ENCODE measurements at places on chromosomes 1 and 21. TPM values are rescaled to one million over a fixed set of nuclear protein-coding genes. Genes with fewer than 3 reads are reported as not detected.

DMBX1 gene
- not detected for total RNA-seq

- no peaks in the 10 kb centered on the region for H3K27me3 ChIP-seq
- H3K4me3 ChIP-seq, result no peak overlapping the region
- H3K36me3 ChIP-seq, result no peaks in the 10 kb centered on the region
- H3K4me1 ChIP-seq, result peaks cover 15% of the 10 kb centered on the region
- DNase-seq, result no peak
Observed at GRCh38 chr1:57142999-57143398, 177.2 kb upstream of the C8B start.

TNFRSF14 gene
- 105 TPM for total RNA-seq

DNA sequence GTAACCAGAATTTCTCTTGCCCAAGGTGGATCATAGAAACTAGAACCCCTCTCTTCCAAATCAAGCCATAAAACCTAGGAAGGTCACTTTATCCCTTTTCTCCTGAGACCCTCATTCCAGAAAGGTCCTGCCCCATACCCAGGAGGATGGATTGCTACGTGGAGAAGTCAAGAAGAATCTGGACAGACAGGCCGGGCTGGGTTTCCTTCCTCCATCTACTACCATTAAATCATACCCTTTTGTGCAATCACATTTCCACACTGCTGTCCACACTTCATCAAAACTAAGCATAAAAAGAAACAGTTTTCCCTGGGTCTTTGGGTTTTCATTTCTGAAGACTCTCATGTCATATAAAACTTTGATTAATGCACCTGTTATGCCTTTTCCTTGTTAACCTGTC, 65.4 kb downstream of the C21orf91 start:
- DNase-seq, result no peak
- H3K36me3 ChIP-seq, result no peaks in the 10 kb centered on the region
- no peak overlapping the region for H3K4me3 ChIP-seq
- H3K27ac ChIP-seq, result no peak overlapping the region
- no peaks in the 10 kb centered on the region for H3K27me3 ChIP-seq

DNA sequence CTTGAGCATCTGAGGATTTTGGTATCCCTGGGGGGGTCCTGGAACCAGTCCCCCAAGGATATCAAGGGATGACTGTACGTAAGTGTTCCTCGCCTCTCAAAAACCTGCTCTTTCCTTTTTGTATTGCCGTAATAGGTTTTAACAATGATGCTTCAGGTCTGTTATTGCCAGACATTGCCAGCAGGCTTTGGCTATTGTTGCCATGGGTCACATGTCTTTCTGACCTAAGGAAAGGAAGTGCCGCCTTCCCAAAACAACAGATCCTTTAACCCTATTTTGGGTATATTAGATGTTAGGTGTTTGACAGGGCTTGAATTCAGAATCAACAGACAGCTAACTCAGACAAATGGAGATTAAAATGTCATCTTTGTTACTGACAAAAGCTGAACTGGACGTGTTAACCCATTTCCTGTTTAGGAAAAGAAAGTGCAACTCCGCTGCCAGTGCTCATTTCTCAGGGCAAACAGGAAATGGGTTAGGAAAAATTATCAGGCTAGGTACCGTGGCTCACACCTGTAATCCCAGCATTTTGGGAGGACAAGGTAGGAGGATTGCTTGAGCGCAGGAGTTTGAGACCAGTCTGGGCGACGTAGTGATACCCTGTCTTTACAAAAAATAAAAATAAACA, 12.4 kb upstream of the PRPF38B start:
- no peaks in the 10 kb centered on the region for H3K27me3 ChIP-seq
- H3K4me3 ChIP-seq, result no peak overlapping the region
- H3K27ac ChIP-seq, result no peak overlapping the region
- no peaks in the 10 kb centered on the region for H3K4me1 ChIP-seq

GRCh38 chr21:45475004-45475685, 67.1 kb downstream of the SLC19A1 start:
- H3K4me3 ChIP-seq, result no peak overlapping the region
- no peak overlapping the region for H3K27ac ChIP-seq
- H3K27me3 ChIP-seq, result no peaks in the 10 kb centered on the region

DNA sequence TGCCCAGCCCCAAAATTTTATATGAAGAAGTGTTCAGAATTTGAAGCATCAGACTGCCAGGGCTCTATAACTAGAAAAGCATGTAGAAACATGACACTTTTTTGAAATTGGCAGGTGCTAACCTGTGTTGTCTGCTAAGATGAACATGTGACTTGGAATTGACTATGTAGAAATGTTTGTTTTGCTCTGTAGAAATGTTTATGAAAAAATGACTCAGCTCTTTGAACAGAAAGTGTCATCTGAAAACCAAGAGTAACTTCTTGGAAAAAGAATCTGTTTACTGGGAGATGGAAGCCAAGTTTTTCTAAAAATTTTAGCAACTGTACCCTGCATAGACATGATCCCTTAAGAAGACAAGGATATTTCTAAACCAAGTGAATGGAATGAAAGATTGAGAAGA, 59.2 kb downstream of the LHX9 start:
- H3K4me3 ChIP-seq, result no peak overlapping the region
- H3K27me3 ChIP-seq, result no peaks in the 10 kb centered on the region
- no peak for DNase-seq
- no peaks in the 10 kb centered on the region for H3K4me1 ChIP-seq
- H3K27ac ChIP-seq, result no peak overlapping the region
- H3K36me3 ChIP-seq, result no peaks in the 10 kb centered on the region

- H3K4me1 ChIP-seq, result no peaks in the 10 kb centered on the region
- H3K27me3 ChIP-seq, result no peaks in the 10 kb centered on the region
- no peak overlapping the region for H3K27ac ChIP-seq
Observed at GRCh38 chr1:7292714-7293419, 478.2 kb upstream of the VAMP3 start.

GRCh38 chr1:225879521-225880221, 2.5 kb downstream of the TMEM63A start:
- H3K36me3 ChIP-seq, result peaks cover 25% of the 10 kb centered on the region
- peak overlapping the region; percentile 9 for H3K4me3 ChIP-seq
- H3K4me1 ChIP-seq, result peaks cover 28% of the 10 kb centered on the region
- peak overlapping the region; percentile 22 for H3K27ac ChIP-seq
- H3K27me3 ChIP-seq, result no peaks in the 10 kb centered on the region
- DNase-seq, result no peak

DNA sequence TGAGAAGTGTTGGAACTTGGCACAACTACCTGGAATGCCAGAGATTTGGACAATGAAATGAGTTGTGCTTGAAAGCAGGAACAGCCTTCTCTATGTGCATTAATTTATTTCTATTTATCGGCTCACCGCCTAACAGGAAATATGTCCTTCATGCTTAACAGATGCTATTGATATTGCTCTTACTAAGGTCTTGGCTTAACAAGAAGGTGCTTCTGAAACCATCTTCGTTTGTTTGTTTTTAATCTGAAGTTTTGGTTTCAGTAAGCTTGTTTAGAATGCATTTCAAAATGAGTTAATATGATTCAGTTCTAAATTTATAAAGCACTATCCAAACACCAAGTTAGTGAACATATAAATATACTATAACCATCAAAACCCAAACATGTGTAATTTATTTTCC, 898.3 kb upstream of the B3GALT2 start:
- H3K4me3 ChIP-seq, result no peak overlapping the region
- no peaks in the 10 kb centered on the region for H3K4me1 ChIP-seq
- no peaks in the 10 kb centered on the region for H3K36me3 ChIP-seq
- no peak overlapping the region for H3K27ac ChIP-seq

All from tibial nerve (tissue), 4 donors.